Fibroblast of skin of right biceps (primary cell): ENCODE measurements at places on chromosomes 4 and X.

DNA sequence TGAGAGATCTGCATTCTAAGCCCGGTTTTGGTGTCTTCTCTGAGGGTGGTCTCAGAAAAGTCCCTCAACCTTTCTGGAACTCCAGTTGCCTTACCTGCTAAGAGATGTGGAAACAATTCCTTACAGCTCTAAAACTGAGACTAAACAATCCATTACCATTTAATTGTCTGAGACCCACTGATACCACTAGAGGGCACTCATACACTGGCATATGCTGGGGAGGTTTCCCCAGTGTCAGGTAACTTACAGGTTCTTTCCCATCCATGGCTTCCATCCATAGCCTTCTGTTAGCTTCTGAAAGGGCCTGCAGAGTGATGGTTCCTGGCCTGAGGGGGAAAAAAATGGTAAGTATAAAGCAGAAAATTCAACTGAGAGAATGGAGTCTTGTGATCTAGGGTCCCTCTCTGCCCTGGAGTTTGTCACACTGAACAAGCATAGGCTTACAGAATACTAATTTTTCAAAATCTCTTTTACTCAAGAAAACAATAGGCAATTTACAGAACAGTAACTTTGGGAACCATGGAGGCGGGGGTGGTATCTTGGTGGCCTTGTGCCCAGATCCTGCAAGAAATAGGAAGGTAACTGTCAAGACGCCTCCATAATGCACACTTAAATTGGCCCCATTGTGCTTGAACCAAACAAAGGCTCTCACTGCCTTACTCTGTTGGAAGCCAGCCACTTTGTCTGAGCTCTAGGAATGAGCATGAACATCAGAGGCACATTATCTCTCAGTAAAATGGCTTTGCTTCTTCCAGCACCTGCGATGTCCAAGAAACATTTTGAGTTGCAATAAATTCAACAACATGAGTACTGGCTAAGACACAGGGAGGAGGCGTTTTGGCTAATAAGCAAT is 236.1 kb downstream of the OPHN1 start:
- peak; percentile 45 for DNase-seq

GRCh38 chrX:22060415-22061280 is 28.5 kb downstream of the PHEX start:
- peak; percentile 45 for DNase-seq

DNA sequence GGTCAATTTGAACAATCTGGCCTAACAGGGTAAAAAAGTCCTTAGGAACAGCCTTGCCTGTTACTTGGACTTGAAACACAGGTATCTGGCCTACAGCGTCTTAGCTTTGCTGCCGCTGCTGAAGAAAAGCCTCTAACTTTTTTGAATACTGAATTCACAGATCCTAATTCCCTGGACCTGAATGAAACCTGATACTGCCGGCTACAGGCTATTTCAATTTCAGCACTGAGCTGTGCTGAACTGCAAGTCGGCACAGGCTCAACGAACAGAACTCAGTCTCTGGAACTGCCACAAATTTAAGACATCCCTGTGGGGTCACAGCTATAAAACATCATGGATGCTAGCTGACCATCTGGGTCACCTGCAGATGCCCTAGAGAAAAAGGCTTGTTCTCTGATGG is 7.2 kb downstream of the NR0B1 start:
- peak; percentile 15 for DNase-seq

DNA sequence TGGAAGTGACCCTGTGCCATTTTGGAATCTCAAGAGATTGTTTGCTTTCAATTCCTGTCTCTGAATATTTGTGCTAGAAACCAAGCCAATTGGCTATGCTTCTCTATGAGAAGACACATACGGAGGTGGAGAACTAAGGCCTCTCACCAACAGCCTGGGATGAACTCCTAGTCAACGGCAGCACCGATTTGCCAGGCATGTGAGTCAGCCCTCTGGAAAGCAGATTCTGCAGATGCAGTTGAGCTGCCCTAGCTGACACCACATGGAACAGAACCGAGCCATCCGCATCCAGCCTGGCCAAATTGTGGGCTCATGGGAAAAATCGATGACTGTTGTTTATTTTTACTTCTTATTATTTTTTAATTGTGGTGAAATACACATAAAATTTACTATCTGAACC is 58.2 kb upstream of the WDFY3 start:
- no peak for DNase-seq

GRCh38 chrX:16653424-16653823 is 3.5 kb downstream of the S100G start:
- DNase-seq: peak; percentile 32

GRCh38 chr4:157713342-157713741 is 459.5 kb downstream of the GASK1B start:
- DNase-seq: no peak

GRCh38 chrX:16678689-16679088 is 28.7 kb downstream of the S100G start:
- no peak for DNase-seq

GRCh38 chr4:152591876-152592275 is 56.0 kb upstream of the FBXW7 start:
- no peak for DNase-seq

GRCh38 chr4:1654216-1654955 is 29.7 kb downstream of the FAM53A start:
- no peak for DNase-seq

DNA sequence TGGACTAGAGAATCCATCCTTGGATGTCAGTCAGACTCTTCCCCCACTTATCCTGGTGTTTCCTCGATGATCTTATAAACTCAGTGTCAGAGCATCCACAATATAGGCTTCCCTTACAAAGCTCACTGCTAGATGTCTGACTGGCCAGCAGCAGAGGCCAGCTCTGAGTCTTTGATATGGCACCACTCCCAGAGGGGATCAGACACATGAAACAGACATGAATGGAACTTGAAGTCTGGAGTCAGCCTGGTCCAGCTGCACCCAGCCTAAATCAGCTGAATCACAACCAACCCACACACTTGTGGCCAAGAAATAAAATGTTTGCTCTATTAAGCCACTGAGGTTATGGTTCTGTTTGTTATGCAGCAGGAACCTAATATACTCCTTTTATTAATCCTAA is 129.6 kb upstream of the MED14 start:
- DNase-seq: peak; percentile 62

DNA sequence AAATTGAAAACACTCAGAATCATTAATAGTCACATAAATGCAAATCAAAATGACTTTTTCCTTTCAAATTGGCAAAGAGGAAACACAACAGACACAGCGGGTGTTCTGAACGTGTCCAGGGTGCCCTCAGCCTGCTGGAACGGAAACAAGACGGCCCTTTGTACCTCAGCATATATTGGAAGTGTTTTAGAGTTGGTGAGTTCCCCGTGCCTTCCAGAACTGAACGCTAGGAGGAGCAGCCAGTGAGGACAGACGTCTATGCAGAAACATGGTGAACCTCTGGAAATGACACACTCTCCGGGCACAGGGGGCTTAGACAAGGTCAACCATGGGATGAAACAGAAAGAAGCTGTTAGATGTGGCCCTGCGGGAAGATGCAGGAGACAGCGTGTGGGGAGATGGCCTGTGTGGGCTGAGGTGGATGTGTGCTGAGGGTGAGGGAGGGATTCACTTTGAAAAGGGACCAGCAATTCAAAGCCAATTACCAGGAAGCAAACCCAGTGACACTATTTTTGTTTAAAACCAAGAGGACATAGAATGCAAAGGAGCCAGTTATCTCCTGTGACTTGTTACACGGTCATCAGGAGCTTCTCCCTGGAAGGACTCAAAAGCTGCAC is 40.4 kb downstream of the RNF212 start:
- peak; percentile 53 for DNase-seq

GRCh38 chr4:6492027-6492590 is 19.7 kb upstream of the PPP2R2C start:
- DNase-seq: no peak

DNA sequence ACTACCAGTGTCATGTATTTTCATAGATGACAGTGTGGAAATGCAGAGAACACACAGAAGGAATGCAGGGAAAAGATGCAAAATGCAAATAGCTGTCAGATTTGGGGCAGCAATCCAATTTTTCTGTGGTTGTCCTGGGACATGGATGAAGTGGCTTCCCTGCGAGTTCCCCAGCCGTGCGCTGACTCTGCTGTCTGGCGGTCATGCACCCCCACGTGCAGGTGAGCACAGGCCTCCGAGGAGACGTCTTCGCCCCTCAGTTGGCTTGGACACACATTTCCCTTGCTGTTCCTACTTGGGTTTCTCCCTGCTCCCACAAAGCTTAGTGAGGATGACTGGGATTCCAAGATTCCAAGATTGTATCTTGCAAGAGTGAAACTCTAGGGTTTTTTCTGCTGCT is 24.4 kb downstream of the BLOC1S4 start:
- DNase-seq: no peak

GRCh38 chr4:173910891-173911290 is 372.6 kb downstream of the FBXO8 start:
- DNase-seq: no peak

DNA sequence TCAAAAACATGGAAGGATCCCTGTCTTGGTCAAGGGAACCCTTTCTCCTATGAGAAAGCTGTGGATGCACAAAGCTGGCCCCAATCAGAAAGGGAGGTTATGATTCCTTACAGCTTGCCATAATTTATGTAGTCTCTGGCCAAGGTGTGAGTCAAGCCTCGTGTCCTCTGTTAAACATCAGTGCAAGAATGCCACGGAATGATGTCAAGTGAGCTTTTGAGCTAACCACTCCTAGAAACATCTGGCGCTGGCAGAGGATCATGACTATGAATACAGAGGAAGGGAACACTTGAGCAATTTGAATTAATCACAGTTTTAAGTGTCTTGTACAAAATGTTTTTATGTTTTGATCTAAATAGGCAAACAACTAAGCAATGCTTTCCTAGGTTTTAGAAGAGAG is 51.5 kb upstream of the RAP2C start:
- peak; percentile 67 for DNase-seq

DNA sequence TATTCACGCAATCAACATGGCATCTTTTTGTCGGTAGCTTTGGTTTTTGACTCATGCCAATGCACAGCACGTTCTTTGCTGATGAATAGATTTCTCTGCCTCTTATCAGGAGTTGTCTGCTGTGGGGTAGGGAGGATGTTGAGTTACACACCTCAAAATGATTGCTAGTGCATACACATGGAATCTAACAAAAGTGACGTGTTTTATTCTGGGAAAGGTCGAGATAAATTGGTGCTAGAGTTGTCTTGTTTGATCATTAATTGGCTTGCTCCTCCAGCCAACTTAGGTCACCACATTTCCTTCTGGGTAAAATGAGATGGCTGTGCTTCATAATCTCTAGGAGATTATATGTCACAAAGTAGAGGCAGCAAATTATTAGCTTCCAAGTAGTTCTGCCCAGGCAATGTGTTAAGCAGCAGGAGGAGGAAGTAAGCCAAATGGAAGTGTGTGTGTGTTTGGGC is 3.9 kb downstream of the RAB9A start:
- no peak for DNase-seq

GRCh38 chr4:171601091-171601490 is 212.1 kb upstream of the GALNTL6 start:
- no peak for DNase-seq

GRCh38 chr4:56261027-56261426 is 126.3 kb downstream of the AASDH start:
- no peak for DNase-seq

- DNase-seq: no peak
Measured at GRCh38 chr4:168659741-168660465, 163.1 kb downstream of the PALLD start.

DNA sequence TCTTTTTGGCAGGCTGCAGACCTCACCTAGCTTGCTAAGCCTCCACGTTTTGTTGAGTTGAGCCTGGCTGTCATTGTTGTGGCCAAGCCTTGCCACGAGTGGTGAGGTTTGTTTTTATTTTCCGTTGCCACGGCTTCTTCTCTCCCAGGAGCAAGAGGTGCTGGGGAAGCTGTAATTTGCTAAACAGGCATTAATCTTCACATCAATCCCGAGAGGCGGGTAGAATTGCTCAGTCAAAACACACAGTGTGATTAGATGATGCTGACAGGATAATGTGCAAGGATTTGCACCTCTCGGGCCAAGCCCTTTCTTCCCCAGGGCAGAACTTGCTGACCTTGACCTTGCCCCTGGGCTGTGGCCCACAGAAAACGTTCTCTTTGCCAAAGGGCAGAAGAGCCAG is 72.2 kb upstream of the ATP6AP2 start:
- no peak for DNase-seq

DNA sequence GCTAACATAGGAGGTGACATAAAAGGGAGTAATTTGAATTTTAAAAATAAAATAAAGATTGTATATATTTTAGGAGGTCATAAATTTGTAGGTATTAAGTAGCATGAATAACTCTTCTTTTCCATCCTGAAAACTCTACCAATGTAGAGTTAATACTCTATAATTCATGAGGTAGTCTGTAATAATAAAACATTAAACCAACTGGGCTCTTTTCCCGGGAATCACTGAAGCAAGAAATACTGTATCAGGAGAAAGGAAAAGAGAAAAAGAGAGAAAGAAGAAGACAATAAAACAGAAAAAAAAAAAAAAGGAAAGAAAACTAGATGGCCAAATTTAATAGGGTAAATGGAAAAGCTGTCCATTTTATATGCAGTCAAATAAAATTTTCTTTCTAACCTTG is 984.4 kb downstream of the CCSER1 start:
- DNase-seq: no peak

DNA sequence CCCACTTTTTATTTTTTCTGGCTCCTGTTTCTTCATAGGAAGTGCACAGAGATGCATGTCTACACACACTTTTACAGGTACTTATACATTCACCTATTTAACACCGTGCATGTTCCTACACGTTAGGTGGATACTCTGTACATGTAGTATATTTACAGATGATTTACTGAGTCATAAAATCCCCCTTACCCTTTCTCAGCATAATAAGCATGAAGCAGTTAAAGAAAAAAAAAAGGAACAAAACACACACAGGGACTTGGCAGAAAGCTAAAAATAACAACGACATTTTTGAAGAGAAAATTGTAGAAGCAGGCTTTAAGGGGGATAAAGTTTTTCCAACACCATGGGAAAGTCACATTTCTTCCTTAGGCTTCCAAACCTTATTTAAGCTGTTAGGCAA is 96.4 kb upstream of the IQCM start:
- peak; percentile 5 for DNase-seq

DNA sequence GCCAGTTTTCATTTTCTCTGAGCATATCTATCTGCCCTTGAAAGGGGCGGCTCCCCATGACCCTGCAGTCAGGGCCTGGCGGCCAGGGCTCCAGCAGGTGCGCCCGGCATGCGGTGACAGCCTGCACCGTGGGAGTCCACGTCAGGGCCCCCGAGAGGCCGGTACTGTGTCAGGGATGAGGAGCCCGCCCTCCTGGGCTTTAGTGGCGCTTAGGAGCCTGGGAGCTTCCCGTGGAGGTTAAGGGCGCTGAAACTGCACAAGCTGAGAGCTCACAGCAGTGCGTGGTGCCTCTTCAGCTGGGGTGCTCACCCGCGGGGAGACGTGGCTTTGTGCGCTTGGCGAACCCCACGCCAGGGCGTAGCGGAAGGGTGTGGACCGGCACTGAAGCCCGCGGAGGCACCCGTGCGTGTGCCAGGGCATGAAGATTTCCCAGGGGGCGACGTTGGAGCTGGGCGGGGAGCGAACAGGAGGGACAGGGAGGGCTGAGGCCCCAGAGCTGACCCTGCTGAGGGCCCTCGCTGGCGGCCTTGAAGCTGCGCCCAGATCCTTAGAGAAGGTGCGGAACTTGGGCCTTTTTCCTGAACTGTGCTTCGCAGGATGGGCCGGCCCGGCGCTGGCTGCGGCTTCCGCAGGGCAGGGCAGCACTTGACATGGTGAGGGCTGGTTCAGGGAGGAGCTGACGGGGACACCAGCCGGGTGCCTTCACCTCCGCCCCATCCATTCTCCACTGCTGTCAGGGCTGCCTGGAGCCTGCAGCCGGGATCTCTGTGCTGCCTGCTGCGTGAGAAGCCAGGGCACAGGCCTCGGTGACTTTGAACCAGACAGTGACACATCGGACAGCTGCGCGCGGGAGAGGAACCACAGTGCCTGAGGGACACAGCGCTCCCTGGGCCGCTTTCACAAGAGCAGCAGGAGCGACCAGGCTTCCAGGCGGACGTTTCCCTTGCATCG is 32.9 kb downstream of the HTT-AS start:
- peak; percentile 58 for DNase-seq
